ENCODE measurements at places on chromosomes 1 and 21.

DNA sequence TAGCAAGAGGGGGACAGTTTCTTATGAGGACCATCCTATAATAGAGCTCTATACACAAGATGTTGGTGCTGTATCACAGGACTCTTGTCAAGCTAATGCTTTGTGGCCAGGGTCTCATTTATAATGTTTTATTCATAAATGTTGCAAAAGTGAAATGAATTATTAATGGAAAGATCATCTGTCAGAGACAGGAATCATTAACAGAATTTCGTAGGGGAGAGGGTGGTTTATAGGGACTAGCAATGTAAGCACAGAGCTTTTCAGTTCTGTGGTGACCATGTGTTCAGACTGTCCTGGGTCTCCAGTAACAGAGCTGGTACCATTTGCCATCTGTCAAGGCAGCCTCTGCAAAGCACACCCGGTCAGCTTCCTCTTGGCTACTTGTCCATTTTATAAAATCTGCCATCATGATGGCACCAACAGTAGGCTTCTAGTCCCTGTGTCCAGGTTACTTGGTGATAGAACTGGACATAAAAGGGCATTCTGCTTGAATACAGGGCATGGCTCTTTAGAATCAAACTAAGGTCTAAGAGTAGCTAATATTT is 36.2 kb downstream of the LPAR3 start:
- DNase-seq, result no peak

DNA sequence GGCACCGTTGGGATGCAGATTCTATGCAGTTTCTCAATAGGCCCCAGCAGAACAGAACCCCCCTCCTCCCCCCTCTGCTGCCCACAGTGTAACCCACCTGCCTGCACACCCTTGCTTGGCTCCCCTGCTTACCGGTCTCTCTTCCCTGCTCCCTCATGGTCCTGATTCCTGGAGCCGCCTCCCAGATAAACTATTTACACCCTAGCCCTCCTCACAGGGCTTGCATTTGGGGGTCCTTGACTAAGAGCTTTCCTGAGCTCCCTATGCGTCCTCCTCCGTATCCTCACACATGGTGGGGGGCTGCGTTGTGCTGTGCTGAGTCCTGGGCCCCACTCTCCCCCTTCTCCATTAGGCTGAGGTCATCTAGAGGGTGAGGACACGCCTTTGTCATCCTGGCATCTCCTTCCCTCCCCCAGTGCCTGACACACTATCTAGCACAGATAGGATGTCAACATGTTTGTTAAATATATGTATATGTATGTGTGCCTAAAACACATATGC is 121.9 kb downstream of the GRIK3 start:
- DNase-seq, result no peak

DNA sequence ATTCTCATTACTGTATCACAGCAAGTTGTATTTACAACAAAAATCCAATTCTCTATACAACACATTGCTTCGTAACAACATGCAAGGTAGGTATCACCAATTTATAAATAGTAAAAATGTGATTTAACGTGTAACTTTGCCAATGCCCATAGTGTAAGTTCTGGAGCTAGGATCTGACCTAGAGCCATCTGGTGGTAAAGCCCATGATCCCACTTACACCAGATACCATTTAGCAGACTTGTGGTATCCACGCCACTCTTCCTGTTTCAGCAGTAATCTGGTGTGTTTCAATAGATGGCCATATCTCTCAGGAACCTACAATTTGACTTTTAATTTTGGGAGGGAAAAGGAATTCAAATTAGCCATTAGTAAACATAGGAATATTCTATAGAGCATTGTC is 10.2 kb downstream of the SETSIP start:
- no peak for DNase-seq

- DNase-seq, result no peak
Measured at GRCh38 chr1:179298952-179299351, 5.4 kb downstream of the SOAT1 start.

DNA sequence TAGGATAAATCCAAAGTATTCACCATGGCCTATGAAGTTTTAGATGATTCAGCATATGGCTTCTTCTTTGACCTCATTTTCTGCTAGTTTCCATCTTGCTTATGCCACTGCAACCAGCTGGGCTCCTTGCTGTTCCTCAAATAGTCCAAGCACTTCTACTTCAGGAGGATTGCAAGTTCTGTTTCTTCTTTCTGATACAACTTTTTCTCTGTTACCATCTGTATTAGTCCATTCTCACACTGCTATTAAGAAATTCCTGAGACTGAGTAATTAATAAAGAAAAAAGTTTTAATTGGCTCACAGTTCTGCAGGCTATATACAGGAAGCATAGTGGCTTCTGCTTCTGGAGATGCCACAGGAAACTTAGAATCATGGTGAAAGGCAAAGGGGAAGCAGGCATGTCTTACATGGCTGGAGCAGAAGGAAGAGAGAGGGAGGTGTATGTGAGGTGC is 20.3 kb downstream of the PTGS2 start:
- no peak for DNase-seq

GRCh38 chr1:7533006-7533405 is 238.1 kb upstream of the VAMP3 start:
- no peak for DNase-seq

DNA sequence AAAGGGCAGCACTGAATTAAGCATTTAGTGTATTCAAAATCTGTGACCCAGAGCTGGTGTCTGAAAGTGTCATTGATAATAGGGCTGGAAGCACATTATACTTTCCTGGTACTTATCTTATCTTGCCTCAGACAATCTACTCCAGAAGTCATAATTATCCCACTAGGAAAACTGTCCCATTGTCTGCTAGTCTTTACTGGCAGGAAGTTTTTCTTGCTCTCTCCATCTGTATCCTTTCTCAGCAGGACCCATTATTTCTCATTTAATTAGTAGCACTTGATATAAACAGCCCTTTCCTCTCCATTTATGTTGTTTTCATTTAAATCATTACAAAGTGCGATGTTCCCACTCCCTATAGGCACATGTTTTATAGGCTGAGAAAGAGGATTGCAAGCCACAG is 36.5 kb upstream of the BARHL2 start:
- DNase-seq, result no peak

DNA sequence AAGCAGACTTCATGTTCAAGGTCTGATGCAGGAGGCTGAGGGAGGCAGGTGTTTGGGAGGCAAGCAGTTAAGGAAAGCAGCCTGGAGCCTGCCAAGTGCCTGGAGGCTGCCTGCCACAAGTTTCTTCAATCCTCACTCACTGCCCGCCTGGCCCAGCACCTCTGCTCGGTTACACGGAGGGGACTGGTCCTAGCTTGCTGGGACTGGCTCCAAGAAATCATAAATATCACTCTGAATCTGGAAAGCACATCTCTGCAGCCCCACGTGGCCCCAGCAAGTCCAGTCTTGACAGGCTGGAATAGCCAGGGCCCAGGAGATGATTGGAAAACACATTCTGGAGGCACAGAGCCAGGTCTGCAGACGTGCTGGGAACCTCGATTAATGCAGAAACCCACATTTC is 83.9 kb downstream of the BCAR3 start:
- DNase-seq, result peak; percentile 78

GRCh38 chr1:107532318-107532717 is 391.5 kb downstream of the NTNG1 start:
- no peak for DNase-seq

- DNase-seq, result no peak
Measured at GRCh38 chr1:7300893-7301663, 470.0 kb upstream of the VAMP3 start.

DNA sequence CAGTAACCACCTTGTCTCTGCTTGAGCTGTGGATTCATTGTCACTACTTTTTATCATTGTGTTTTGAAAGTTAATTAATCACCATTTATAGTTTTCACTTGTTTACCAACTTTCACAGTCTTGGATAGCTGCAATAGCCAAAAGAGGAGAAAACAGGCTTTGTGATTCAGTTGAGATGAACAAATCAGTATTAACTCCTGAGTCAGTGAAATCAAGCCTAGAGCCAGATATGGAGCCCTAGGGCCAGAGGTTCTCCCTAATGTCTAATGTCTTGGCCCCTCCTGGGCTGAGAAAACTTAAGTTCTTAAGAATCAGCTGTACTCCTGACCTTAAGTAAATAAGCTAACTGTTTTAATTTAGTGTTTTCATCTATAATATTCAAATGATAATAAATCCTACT is 228.8 kb downstream of the DNM3 start:
- no peak for DNase-seq

DNA sequence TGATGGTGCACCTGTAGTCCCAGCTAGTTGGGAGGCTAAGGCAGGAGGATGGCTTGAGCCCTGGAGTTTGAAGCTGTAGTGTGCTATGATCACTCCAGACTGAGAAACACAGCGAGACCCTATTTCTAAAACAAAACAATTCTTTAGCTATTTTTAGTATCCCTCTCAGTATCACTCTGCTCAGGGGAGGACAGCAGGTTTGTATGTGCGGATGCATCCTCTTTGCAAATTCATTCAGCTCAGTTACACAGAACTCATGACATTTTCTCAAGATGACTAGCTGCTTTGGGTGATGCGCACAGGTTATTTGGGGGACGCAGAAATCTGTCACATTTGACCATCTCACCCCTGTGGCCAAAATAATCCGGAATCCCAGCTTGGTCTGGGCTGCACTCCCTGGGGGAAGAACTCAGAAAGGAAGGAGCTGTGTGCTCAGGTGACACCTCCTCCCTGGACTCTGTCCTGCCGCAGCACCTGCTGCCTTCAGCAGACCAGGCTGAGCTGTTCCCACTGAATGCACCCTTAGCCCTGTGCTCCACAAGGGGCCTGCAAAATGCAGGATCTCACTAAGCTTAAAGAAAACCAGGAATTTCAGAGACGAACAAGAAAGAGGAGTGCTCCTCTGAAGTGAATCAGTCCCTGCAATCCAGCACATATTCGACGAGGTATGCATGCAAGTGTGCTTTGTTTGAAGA is 89.5 kb upstream of the PGBD5 start:
- no peak for DNase-seq

DNA sequence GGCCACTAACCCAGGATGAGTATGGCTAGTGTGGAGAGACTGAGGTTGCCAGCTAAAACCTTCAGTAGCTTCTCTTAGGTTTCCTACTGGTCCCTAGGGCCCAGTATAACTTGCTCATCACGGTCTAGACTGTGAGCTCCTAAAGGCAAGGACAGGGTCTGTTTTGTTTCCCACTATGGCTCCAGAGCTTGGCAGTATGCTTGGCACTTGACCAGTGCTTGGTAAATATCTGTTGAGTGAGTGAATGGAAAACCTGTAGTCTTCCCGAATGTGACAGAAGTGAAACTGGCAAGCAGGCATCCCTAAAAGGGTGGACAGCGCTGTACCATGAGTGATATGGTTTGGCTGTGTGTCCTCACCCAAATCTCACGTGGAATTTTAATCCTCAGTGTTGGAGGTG is 13.1 kb upstream of the PARS2 start:
- no peak for DNase-seq

DNA sequence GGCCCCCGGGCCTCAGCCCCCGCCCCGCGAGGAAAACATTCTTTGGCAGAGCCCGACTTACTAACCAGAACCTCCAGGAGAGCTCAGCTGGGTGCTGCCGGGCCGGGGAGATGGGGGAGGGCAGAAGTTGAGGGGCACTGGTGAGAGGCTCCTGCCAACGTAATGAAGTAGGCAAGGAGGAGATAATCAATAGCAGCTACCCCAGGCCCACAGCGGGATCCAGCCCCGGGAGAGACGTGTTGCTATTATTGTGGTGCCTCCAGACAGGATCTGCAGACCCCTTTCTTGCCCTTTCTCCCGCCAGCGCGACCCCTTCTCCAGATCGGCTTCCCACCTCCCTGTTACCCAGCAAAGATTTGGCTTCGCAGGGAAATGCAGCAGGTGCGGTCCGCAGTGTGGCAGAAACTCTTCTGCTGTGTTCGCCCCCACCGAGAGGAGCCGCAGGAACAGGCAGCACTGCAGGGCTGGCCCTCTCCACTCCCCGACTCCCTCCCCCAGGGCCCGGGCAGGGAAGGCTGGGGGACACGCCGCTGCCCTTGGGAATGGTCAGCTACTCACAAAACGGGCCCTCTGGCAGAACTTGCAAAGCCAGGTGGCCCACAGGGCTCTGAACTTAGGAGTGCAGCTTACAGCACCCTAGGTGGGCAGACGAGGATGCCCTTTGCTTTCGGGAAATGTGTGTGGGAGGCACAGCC is 1.5 kb upstream of the KCNA2 start:
- peak; percentile 64 for DNase-seq

DNA sequence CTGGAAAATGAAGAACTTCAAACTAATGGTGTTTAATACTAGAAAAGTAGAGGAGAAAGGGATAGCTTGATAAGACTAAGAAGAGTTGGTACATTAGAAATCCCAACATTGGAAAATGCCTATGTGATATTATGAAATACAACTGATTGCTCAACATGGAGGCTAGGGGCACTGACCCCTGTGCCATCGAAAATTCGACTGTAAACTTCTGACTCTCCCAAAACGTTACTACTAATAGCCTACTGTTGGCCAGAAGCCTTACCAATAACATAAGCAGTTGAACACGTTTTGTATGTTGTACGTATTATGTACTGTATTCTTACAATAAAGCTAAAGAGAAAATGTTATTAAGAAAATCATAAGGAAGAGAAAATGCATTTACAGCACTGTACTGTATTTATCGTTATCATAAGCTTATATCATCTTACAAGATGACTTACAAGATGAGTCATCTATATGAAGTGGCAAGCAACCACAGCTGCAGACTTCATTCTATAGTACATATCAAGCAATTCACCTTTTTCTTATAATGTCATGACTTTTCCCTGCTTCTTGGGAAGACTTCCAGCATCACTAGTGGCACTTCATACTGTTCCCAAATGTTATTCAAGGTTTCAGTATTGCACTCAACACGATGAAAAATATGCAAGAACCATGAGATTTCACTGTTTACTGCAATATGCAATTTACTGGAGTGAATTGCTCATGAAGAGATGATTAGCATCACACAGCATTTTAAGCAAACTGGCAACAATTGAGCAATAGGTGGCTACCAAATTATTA is 12.9 kb upstream of the CTSK start:
- no peak for DNase-seq

DNA sequence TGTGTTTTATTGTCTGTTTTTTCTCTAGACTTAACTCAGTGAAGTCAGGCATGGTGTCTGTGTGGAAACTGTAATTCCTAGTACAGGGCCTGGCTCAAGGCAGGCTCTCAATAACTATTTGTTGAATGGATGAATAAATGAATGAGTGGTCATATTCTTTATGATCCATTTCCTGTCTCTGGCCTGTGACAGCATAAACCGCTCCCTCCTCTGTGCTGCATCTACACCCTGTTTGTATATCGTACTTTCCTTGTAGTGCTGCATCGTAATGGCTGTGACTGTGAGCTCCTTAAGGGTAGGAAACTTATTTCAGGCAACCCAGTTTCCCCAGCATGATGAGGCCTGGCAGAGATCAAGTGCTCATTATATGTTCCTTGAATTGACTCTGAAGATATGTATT is 337.5 kb upstream of the USP24 start:
- DNase-seq, result no peak

- no peak for DNase-seq
Measured at GRCh38 chr21:43851593-43851992, 13.4 kb upstream of the AGPAT3 start.
